ENCODE measurements at places on chromosomes 1 and 21.

GRCh38 chr21:34552360-34553098, 40.5 kb upstream of the KCNE1 start:
- no peak for DNase-seq

- no peak for DNase-seq
These were observed 230.9 kb downstream of the TM2D1 start for GRCh38 chr1:61494000-61494399.

DNA sequence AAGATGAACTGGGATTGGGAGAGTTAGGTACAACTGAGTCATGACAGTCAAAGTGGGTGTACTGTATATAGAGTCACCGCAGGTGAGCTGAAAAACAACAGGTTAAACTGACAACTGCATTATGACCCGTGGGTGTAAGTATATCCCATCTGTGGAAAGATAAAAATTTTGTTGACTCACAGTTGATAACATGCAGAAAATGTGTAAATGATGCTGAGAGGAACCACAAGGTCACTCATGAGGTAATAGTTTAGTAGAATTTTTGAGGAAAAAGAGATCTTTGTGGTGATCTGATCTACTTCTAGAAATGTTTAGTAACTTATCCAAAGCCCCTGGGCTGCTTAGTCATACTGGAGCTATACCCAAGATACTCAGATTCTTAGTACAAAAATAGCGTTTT, 838 bp downstream of the OR2C3 start:
- no peak for DNase-seq

DNA sequence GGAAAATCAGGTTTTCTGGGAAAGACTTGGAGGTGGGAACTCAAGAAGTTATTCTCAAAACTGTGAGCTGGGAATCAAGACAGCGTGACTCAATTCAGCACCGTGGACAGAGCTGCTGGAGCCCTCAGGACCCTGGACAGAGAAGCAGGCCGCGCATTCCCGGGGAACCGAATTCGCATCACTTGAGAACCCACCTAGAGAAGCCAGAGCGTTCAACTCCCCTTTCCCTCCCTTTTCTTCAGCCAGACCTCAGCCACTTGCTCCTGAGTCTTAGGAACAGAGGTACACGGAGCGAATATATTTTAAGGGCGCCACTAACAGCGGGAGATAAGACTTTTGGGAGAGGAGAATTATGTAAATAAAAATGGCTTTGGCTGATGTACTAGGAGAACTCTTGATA, 2.0 kb upstream of the LIN28A start:
- DNase-seq, result no peak

DNA sequence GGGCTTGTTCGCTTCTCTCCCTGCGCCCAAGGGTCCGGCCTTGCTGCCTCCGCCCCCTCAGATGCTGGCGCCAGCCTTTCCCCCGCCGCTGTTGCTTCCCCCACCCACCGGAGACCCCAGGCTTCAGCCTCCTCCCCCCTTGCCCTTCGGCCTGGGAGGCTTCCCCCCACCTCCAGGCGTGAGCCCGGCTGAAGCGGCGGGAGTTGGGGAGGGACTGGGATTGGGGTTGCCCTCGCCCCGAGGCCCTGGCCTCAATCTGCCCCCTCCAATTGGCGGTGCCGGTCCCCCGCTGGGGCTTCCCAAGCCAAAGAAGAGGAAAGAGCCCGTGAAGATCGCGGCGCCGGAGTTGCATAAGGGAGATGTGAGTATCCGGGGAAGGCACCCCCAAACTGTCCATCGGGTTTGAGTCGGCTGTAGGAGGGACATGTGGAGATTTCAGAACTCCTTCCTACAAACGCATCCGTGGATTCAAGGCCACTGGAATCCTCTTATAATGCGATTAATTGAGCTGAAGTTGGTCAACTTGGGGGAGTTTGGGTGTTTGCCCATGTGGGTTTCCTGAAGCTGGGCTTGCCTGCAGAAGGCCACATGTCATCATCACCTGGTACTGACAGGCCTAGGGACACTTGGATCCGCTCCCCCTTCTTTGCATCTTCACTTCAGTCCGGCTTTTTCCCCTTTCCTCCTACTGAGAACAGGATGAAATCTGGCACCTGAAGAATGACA, 707 bp downstream of the PRCC start:
- DNase-seq, result no peak

DNA sequence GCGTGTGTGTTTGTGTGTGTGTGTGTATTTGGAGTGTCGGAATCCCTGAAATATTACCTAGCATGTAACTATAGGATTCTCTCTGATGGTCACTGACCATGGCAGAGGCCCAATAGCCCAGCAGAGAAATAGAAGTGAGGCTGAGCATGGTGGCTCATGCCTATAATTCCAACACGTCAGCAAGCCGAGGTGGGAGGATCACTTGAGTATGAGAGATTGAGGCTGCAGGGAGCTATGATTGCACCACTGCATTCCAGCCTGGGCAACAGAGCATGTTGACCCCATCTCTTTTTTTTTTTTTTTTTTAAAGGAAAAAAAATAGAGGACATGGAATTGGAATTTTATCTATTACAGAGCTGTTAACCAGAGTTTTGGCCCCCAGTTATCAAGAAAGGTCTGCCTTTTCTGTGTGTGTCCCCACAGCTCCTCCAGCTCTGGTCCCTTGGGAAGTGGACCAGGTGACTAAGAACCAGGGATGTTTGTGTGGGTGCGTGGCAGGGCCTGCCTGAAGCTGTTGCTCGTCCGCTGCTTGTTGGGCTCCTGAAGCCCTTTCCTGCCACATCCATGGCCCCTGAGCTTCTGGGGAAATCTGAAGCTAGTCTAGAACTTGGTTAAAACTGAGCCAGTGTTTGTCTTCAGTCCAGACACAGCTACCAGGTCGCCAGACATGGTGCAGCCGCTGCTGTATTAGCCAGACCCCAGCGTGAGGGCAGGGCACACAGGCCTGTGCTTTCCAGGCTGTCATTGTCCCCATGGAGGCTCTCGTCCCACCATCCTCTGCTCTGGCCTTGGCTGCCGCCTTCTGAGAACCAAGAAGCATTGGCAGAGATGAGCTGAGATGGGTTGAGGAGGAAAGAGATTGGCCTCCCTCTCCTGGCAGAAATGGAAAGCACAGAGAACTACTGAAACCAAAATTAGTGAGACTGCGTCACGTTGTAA, 25.5 kb downstream of the CAPN9 start:
- peak; percentile 41 for DNase-seq

- no peak for DNase-seq
These were observed 329.9 kb upstream of the GREM2 start for GRCh38 chr1:240941701-240942370.

DNA sequence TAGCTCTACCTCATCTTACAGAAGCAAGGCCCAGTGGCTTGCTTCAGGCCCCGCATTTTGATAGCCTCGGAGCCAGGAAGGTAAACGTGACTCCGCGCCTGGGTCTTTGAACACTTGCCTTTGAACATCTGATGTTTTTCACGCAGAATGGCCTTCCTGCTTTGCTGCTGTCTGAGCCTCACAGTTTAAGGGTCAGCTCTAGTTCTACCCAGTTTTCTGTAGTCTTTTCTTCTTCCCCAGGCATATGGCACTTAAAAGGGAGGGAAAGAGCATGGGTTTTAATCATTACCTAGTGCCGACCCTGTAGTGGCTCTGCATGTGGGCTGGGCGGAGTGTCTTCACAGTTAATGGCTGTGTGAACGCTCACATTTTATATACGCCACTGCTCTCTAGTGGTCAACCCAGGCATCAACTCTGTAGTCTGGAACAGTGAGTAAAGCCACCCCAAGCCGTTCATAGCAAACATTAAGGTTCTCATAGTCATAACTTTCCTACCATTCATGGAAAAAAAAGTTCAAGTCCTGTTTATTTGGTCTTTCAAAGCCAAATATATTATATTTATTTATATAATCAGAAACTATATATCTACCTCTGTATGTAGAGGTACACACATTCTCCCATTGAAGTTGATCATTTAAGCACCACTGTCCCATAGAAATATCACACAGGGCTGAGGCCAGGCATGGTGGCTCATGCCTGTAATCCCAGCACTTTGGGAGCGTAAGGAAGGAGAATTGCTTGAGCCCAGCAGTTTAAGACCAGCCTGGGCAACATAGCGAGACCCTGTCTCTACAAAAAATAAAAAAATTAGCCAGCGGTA, 78.1 kb downstream of the IER5 start:
- DNase-seq, result no peak

GRCh38 chr1:23557471-23558124, 1.7 kb downstream of the ID3 start:
- DNase-seq, result no peak

DNA sequence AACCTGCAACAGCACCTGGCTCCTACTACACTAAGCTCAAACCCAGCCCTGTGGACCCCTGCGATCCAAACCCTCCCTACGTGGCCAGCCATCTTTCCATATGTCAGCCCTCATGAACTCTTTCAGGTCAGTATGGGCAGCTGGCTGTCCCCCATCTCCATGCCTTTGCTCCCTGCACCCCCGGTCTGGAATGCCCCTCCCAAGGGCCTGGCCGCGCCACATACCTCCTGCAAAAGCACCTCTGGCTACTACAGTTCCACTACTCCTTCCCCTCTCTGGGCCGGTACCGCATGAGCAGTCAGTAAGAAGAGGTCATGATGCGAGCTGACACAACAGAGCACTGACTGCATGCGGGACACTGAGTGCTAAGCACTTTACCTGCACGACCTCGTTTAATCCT, 10.0 kb upstream of the TAGLN2 start:
- DNase-seq, result no peak

DNA sequence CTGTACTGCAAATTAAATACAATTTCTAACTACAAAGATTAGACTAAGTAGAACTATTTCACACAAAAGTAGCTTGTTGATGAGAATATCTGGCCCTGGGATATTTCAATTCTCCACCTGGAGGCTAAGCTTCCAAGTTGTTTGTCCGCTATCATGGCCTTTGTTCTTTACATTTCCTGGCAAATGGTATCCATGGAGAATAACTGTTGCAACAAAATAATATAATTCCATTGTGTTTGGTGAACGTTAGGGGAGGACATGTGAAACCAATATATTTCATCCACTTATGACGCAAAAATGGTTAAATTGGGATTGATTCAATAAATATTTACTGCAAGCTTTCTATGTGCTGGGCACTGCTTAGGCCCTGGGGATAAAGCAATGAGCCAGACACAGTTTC, 565.4 kb downstream of the PTPRC start:
- no peak for DNase-seq

- no peak for DNase-seq
These were observed 40.7 kb downstream of the XPR1 start for GRCh38 chr1:180672505-180672904.

GRCh38 chr1:223886516-223886921, 40.8 kb upstream of the TP53BP2 start:
- no peak for DNase-seq

DNA sequence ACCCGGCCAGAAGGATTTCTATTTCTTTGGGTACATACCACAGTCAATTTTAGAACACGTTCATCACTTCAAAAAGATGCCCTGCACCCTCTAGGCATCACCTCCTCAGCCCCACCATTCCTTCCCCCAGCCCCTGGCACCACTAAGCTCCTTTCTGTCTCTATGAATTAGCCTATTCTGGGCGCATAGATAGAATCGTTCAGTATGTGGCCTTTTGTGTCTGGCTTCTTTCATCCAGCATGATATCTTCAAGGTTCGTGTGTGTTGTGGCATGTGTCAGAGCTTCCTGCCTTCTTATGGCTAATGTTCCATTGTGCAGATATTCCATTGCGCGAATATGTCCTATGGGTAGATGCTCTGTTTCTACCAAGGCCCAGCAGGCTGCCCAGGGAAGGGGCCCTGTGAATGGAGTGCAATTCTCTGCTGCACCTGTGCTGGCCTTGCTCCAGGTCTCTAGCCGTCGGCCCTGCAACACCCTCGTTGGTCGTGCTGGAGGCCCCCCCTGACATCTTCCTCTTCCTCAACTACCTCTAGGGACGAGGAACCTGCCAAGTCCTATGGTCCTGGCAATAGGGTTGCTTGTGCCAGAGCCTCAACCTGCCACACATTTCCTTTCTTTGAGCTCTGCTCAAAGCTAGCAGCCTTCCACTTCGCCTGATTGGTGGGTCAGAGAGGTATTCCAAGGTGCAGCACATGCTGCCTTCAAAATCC, 113.5 kb downstream of the RIPK4 start:
- no peak for DNase-seq

DNA sequence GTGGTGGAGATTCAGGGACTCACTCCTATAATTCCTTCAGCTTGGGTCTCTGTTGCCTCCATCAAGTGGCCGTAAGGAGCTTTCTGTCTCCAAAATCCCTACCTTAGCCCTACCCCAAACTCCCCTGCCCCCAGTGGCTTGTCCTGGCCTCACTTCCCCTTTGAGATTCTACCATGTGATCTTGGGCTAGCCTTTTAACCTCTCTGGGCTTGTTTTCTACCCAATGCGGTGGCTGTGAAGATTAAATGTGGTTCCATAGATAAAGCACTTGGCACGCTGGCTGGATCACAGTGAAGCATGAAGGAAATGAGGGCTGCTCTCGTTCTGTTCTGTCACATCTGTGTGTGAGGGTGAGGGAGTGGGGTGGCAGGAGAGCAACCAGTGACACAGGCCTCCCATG, 43.6 kb downstream of the FAAH start:
- DNase-seq, result no peak

DNA sequence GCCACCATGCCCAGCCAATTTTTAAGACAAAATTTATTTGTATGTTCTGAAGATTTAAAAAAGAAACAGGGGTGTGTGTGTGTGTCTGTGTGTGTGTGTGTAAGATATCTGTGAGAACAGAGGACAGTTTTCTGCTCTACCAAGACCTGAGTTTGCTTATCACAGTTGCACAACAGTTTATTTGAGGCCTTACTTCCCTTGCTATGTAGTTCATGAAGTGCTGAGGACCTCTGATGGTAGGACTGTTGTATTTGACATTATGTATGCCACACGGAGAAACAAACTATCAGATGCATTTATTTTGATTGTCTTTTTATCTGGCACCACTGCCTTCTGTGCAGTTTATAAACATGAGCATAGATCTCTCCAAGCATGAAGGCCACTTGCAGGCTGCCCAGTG, 355.2 kb downstream of the PBX1 start:
- DNase-seq, result no peak

- DNase-seq, result no peak
These were observed 958 bp downstream of the NFYC start for GRCh38 chr1:40692429-40692895.

DNA sequence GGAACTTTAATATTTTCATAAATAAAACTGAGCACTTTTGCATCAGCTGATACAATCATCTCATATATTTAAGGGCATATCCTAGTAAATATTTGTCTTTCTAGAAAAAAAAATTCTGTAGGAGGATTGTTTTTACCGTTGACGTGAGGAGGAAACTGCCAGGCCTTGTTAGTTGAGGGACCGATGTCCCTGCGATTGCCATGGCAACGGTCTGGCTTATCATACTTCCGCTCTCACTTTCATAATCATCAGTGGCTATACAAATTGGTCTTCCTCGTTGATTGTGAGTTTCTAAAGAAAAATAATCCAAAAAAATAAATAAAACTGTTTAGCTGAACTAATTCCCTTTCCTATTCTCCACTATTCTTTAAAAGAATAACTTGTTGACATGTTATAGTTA, 69.3 kb upstream of the ANGPTL3 start:
- no peak for DNase-seq

DNA sequence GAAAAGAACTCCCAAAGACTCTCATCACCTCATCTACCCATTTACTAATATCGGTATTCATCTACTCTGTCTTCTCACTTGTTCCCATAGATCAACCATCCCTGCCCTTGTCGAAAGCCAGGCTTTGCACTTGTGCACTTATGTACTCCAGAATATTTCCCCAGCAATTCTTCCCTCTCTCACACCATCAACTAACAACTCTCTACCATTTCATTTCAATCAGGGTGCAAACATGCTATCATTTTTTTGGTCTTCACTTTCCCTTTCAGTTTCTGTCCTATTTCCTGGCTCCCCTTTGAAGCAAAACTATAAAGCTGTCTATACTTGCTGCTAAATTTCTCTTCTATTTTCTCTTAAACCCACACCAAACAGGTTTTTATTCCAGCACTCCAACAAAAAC, 6.7 kb downstream of the C1orf105 start:
- no peak for DNase-seq
